GM12864 (cell line): ENCODE measurements at places on chromosomes 6 and 20.

DNA sequence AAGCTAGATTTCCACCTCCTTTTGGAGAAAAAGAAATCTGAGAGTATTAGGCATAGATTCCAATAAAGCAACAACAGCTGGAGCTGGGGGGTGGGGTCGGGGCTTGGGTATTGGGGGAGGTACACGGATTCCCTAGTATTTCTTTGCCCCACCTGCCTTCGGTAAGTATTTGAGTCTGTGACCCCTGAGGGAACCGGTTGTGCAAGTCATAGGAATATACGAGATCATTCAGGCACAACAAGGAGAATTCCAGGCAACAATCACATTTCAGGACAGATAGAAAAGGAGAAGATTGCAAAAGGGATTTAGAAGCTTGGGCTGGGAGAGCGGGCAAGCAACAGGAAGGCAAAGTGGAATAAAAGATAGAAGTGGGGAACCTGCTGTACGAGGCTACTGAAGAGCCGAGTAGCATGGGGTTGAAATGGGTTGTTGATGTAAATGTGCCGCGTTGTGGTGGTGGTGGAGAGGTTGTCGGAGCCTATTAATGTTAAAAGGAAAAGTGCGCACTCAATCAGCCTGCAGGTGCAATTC, 148.9 kb downstream of the BCAS1 start:
- no peak for DNase-seq

GRCh38 chr6:124854338-124854922, 107.8 kb upstream of the RNF217 start:
- no peak for DNase-seq

DNA sequence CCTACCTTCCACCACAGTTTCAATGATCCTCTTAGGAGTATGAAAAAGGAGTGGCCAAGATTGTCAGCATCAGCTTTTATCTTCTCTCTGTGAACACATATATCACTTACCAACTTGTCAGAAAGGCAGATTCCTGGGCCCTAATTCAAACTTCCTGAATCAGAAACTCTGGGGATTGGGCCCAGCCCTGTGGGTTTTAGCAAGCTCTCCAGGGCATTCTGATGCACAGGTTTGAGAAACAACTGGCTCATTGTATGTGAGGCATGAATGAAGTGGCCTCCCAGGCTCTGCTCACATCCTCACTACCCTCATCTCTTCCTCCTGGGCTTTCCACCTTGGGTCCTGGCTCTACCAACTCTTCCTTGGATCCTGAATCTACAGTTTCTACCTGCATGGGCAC, 13.2 kb upstream of the THBD start:
- no peak for DNase-seq

DNA sequence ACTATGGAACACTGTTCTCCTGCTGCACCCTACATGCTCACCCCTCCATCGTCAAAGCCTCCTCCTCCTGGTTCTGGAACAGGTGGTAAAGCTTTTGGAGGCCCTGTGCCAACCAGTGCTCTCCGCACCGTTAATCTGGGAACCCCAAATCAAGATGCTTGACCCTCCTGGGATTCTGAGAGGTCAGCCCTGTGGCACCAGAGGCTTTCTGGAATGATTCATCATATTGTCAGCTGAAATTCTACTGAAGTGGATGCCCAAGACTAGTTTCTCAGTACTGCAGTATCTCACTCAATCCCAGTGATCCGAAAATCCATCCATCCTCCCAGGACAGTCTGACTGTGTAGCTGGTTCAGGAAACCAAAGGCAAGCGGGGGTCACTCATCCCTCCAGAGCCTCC, 92.7 kb downstream of the TRERF1 start:
- no peak for DNase-seq

- no peak for DNase-seq
Observed at GRCh38 chr6:164502833-164503232, 806.6 kb downstream of the C6orf118 start.

DNA sequence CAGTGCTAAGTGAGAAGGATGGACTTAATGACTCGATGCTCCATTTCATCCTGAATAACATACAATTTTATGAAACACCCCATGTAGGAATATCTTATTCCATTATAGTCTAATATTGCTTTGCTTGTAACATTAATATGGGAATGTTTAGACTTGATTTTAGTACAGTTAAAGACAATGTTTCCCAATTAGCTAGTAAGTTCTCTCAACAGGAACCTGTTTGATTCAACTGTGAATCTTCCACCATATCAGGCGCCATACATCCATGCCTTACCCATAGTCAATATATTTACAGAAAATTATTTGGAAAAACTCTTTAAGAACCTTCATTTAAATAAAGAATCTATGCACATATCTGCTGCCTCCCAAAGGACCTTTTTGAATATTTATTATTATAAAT, 3.3 kb downstream of the NDRG3 start:
- no peak for DNase-seq

DNA sequence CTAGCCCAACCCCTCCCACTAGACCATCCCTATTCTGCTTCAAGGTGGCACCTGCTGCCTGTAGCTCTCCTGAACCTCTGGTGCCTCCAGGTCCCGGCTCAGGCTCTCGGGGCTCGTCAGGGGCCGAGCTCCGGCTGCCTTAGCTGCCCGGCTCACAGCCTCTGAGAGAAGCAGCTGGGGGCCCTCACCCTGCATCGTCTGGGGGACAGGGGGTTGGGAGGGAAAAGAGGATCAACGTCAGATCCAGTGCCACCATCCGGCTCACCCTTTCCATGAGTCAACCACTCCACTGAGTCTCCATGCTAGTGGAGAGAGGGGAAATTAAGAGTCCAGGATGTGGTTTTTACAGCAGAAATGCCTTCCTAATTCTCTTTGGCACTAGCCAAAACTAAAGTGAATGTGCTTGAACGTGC, 13.0 kb downstream of the BAG6 start:
- DNase-seq: no peak

- DNase-seq: no peak
Observed at GRCh38 chr6:42720739-42721138, 1.7 kb downstream of the PRPH2 start.

DNA sequence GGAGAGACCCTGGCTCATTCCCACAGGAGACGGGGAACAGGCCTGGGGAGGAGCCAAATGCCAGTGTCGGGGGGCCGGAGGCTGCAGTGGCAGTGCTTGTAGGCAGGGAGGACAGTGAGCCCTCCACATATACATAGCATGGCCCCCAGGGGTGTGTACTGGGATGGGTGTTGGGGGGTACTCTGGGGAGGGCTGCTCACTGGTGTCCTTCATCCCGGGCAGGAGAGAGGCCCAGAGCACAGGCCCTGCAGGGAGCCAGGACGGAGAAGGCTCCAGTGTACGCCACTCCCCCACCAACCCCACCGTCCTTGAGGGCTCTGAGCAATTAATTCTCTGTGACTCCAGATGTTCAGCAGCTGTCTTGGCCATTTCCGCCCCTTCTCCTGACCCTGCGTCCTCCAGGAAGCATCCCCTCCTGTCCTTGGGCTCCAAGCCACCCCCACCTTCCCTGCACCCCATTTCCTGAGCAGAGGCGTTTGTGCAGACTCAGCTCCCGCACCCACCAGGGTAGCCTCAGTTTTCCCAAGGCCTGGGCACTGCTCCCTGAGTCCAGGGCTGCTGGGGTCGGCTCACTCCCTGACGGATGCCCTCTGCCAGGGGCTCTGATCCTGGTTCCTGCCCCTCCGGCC, 3.4 kb upstream of the ABHD16B start:
- no peak for DNase-seq

DNA sequence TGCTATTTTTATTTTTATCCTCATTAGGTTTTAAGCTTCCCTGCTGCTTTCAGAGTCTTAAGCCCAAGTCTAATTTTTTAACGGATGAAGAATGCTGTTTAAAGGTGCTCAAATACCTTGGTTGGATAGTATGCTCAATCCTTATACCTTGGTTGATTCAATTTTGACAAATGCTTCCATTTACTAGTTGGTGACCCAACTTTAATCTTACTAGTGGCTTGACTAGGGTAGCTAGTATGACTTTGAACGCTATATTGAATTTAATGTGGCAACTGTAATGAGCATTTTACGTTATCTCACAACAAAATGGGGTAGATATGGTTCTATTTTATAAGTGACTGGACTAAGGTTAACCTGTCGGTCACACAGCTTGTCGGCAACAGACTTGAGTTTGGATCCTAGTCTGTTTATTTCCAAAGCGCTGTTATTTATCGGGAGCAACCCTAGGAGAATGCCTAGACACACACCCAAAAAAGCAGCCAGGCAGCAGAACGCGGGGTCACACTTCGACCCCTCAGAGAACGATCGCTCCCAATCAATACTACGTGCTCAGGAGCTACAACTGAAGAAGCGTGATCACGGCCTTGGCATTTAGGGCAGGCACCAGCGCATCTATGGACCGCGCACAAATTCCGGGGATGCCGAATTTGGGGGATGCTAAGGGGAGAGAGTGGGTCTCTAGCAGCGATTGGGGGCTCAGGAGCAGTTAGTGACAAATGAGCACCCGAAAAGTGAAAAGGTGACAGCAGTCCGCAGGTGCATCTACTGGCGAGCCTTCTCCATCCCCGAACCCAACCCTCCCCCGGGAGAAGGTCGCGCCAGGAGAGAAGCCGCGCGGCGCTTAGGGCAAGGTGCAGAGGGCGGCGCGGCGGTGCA, 586 bp upstream of the ALDH5A1 start:
- DNase-seq: no peak

GRCh38 chr6:63352544-63353285, 32.9 kb upstream of the LGSN start:
- peak; percentile 96 for DNase-seq

DNA sequence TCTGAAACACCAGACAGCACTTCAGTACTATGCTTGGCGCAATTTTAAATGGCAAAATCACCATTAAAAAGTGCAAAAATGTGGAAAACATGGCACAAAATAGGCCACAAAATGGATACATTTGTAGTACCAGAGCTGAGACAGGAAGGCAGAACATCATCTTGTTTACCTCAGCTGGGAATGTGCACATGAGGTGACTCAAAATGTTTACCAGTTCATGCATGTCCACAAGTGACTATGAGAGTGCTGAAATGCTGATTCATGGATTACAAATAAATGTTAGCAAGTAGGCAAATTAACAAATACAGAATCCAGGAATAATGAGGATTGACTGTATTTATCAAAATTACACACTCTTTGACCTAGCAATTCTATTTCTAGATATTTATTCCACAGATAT, 201.6 kb downstream of the ISM1 start:
- DNase-seq: no peak

- DNase-seq: no peak
Observed at GRCh38 chr6:91786474-91787184, 1199.8 kb upstream of the MAP3K7 start.

GRCh38 chr6:125839471-125839870, 48.7 kb downstream of the NCOA7 start:
- no peak for DNase-seq

GRCh38 chr6:31879143-31879542, 346 bp upstream of the SLC44A4 start:
- no peak for DNase-seq

GRCh38 chr6:53067849-53068361, 2.7 kb downstream of the FBXO9 start:
- DNase-seq: no peak

DNA sequence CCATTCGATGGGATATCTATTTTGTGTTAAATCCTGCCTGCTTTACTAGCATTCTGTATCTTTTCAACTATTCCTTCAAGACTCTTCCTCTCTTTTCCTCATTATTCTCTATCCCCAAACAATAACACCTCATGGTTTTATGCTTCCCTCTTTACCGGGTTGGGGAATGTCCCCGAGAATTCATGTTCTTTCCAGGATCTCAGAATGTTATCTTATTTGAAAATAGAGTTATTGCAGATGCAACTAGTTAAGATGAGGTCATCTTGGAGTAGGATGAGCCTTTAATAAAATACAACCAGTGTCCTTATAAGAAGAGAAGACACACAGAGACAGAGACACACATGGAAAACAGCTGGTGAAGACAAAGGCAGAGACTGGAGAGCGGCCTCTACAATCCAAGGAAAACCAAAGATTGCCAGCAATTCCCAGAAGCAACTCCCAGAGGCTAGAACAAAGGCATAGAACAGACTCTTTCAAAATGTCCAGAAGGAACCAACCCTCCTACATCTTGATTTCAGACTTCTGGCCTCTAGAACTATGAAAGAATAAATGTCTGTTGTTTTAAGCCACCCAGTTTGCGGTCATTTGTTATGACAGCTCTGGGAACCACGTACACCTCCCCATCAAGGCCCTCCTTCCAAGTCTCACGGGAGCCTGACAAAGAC, 126.8 kb upstream of the TNFAIP3 start:
- DNase-seq: no peak

- no peak for DNase-seq
Observed at GRCh38 chr6:151215999-151216398, 23.8 kb upstream of the AKAP12 start.
